Suprapubic skin (tissue), 4 donors: ENCODE measurements at places on chromosomes 7 and 10. TPM values are rescaled to one million over a fixed set of nuclear protein-coding genes. Genes with fewer than 3 reads are reported as not detected.

DNA sequence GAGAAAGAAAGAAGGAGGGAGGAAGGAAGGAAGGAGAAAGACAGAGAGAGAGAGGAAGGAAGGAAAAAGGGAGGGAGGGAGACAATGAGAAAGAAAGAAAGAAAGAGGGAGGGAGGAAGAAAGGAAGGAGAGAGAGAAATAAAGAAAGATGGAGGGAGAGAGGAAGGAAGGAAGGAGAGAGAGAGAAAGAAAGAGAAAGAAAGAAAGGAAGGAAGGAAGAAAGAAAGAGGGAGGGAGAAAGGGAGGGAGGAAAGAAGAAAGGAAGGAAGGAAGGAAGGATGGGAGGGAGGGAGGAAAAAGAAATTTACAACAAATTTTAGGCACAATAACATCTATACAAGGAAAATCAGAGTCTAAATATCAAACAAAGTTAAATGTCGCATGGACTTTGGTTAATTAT is 332.6 kb upstream of the KLF6 start:
- H3K36me3 ChIP-seq = no peaks in the 10 kb centered on the region
- no peak overlapping the region for H3K27ac ChIP-seq
- no peaks in the 10 kb centered on the region for H3K27me3 ChIP-seq
- H3K4me1 ChIP-seq = peaks cover 2% of the 10 kb centered on the region
- H3K4me3 ChIP-seq = no peak overlapping the region

- peak overlapping the region; percentile 97 for H3K27ac ChIP-seq
- H3K36me3 ChIP-seq = no peaks in the 10 kb centered on the region
- H3K4me1 ChIP-seq = peaks cover 86% of the 10 kb centered on the region
- H3K27me3 ChIP-seq = peaks cover 15% of the 10 kb centered on the region
These were observed 513 bp downstream of the HOXA7 start for GRCh38 chr7:27155816-27156507.

DNA sequence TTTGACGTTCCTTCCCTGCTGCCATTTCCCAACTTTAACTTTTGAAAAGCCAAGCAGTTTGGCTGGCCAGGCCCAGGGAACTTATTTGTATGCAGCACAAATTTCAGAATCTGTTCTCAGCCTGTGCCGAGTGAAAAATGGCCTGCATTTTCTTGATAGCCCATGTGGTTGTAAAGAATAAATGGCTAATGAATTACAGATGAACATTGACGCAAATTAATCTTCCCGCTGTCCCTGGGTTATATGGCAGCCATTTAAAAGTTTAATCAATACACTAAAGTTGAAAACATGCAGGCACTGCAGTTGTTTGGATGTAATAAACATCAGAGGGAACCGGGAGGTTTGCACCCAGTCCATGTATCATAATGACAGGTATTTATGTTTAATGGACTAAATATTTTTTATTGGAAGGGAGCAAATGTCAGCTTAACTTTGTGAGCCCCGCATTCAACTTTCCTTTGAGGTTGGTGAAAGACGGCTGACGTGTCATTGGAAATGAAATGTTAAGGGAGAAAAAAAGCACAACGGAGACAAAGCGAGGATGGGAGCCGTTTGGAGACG is 1092.4 kb downstream of the LRMDA start:
- no peaks in the 10 kb centered on the region for H3K27me3 ChIP-seq
- no peak overlapping the region for H3K4me3 ChIP-seq
- no peak for DNase-seq
- H3K36me3 ChIP-seq = no peaks in the 10 kb centered on the region
- H3K4me1 ChIP-seq = no peaks in the 10 kb centered on the region
- no peak overlapping the region for H3K27ac ChIP-seq

- H3K27me3 ChIP-seq = no peaks in the 10 kb centered on the region
- H3K4me1 ChIP-seq = peaks cover 9% of the 10 kb centered on the region
- H3K4me3 ChIP-seq = no peak overlapping the region
- peak; percentile 50 for DNase-seq
- H3K27ac ChIP-seq = no peak overlapping the region
- H3K36me3 ChIP-seq = no peaks in the 10 kb centered on the region
These were observed 207.1 kb upstream of the ZNF32 start for GRCh38 chr10:43855667-43856210.

AMZ1 gene
- 0.17 TPM for total RNA-seq
